ENCODE measurements at places on chromosomes 1 and 21.

GRCh38 chr1:205237526-205238484 lies 10.1 kb downstream of the TMCC2 start:
- no peak for DNase-seq

- no peak for DNase-seq
Observed at GRCh38 chr1:21926065-21926464, 11.0 kb downstream of the HSPG2 start.

DNA sequence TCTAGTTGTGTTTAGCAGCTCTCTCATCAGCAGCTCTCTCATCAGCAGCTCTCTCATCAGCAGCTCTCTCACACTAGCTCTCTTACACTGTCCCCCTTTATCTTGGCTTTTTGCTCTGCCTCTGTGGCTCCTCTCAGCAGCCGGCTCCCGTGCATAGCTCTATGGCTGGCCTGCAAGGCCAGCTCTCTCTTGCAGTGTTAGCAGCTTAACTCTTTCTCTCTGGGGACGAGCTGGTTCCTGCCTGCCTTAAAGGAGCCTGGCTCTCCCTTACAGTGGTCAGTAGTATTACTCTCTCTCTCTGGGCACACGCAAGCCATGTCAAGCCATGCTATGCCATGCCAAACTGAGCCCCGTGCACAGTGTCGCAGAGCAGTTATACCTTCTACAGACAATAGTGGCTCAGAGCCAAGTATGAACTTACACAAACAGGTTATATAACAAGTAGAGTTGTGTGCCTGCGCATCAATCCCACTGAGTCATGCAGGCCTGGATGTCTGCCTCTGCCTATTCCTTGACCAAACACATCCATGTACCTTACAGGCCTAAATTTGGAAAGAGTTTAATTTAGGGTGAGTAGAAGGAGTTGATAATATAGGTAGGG lies 295.9 kb downstream of the TPR start:
- no peak for DNase-seq

DNA sequence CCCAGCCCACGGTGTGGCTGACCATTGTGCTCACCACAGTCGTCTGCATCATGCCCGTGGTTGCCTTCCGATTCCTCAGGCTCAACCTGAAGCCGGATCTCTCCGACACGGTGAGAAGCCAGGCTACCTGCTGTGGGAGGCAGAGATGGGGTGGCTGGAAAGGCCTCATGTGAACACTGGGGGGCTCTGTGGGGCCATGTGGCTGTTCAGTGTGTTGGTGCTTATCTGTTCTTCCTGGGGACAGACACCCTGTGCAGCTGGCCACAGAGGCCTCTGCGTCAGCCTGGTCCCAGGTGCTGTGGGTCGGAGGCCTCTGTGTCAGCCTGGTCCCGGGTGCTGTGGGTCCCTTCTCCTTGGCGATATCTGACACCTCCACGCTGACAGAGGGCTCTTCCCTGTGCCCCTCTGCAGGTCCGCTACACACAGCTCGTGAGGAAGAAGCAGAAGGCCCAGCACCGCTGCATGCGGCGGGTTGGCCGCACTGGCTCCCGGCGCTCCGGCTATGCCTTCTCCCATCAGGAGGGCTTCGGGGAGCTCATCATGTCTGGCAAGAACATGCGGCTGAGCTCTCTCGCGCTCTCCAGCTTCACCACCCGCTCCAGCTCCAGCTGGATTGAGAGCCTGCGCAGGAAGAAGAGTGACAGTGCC lies 23.2 kb downstream of the ATP8B2 start:
- no peak for DNase-seq

GRCh38 chr1:93665015-93665414 lies 16.6 kb downstream of the BCAR3 start:
- no peak for DNase-seq

GRCh38 chr21:28737674-28738419 lies 254.8 kb downstream of the LTN1 start:
- DNase-seq, result no peak
